Metanephros (tissue), 2 donors: ENCODE measurements at places on chromosomes 12 and 14. TPM values are rescaled to one million over a fixed set of nuclear protein-coding genes. Genes with fewer than 3 reads are reported as not detected.

The RDH5 gene
- 19.6 TPM for total RNA-seq

The LACRT gene
- not detected for total RNA-seq

The SYCP3 gene
- 0.12 TPM for total RNA-seq

The RAD9B gene
- total RNA-seq, result 0.93 TPM

The YBX3 gene
- total RNA-seq, result 256 TPM

The HHIPL1 gene
- total RNA-seq, result 3.4 TPM

The NEUROD4 gene
- not detected for total RNA-seq

The RASSF9 gene
- total RNA-seq, result 10.4 TPM
